ENCODE measurements at places on chromosomes 4 and X. TPM values are rescaled to one million over a fixed set of nuclear protein-coding genes. Genes with fewer than 3 reads are reported as not detected.
A peak's percentile ranks its signal among the peaks of the same experiment; 100 is the strongest.

DNA sequence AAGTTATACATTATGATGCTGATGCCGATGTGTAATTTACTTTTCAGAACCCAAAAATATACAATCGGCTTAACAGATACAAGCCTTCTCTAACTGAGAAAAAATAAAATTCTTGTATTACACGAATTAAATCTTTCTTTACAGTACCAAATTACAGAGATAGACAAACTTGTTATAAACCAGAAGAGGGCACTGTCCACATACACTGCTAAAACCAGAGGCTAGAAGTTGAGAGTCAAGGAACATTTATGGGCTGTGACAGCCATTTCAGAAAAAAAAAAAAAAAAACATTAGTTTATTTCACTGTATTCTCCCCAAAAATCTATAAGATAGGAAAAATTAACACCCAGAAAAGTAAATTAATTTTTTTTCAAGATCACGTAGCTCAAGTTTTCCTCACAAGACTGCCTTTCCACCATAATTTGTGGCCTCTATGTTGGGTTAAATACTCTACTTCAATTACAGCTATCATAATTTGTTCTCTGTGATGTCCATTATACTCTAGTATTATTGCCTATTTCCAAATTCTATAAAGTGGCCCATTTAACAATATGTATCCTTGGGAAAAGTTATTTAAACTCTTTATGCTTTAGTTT lies 12.0 kb downstream of the EREG start:
- H3K36me3 ChIP-seq = no peaks in the 10 kb centered on the region
- no peak overlapping the region for H3K27ac ChIP-seq
- DNase-seq = peak; percentile 33
- H3K27me3 ChIP-seq = no peaks in the 10 kb centered on the region
- no peaks in the 10 kb centered on the region for H3K4me1 ChIP-seq

DNA sequence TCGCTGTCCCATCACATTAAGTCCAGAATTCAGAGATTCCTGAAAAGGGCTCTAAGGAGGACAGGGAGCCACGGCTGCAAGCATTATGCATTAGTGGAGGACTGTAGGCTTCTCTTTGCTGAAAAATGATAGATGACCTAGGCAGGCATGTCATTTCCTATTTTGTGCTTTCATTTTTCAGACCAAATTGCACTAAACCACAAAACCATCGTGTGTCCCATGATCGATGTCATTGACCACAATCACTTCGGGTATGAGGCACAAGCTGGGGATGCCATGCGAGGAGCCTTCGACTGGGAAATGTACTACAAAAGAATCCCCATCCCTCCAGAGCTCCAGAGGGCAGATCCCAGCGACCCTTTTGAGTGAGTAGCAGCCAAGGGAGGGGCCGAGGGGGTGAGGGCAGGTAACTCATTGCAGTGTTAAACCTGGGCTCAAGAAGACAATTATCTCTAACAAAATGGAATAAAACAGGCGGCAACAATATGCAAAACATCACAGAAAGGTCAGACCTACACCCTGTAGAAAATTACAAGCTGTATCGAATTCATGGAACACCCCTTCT lies 355.2 kb upstream of the GALNT7 start:
- H3K27ac ChIP-seq = no peak overlapping the region
- no peak overlapping the region for H3K4me3 ChIP-seq
- H3K27me3 ChIP-seq = no peaks in the 10 kb centered on the region

- H3K4me3 ChIP-seq = no peak overlapping the region
- H3K36me3 ChIP-seq = no peaks in the 10 kb centered on the region
- H3K27me3 ChIP-seq = no peaks in the 10 kb centered on the region
- H3K4me1 ChIP-seq = peaks cover 7% of the 10 kb centered on the region
- H3K27ac ChIP-seq = no peak overlapping the region
Observed at GRCh38 chr4:120991885-120992284, 69.4 kb upstream of the PRDM5 start.

DNA sequence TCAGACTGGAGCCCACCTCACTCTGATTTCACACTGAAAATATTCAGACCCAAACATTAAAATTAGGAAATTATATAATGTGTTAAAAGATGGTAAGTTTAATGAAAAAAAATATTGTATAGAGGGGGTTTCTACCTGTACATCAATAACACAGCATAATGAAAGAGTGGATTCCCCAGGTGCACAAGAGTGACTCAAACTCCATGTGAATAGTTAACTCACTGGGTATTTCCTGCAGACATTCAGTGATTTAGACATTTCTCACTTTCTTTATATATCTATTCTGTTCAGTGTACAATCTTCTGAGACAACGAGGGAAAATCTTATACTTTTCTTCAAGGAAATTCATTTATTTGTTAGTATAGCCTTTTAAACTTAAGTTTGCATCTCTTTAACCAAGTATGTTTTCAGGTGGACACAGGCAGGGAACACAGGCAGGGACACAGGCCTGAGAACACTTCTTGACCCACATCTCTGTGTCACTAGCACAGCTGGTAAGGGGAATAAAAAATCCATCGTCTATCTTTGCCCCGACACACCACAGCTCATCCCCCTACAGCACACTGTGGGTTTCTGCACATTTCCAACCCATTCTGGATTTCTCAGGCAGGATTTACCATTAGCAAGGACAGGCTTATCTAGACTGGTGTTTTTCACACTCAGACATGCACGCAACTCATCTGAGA lies 525.5 kb upstream of the BOD1L1 start:
- H3K27ac ChIP-seq = no peak overlapping the region
- H3K36me3 ChIP-seq = no peaks in the 10 kb centered on the region
- H3K27me3 ChIP-seq = no peaks in the 10 kb centered on the region
- H3K4me1 ChIP-seq = no peaks in the 10 kb centered on the region
- DNase-seq = no peak

DNA sequence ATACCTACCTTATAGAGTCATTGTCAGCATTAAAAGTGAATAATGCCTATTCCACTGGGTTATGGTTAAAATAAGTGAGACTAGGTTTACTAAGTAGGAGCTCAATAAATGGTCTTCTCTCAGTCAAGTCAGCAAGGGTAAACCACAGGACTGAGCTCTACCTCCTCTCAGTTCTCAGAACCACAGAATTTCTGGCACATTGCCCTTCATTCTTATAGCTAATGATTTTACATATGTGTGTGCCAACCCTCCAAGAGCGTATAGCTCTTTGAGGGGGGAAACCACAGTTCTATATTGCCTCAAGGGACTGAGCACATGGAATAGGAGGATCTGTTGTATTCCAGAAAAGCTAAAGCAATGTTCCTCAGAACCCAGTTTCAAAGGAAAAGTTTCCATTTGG lies 124.8 kb downstream of the ATG4A start:
- no peaks in the 10 kb centered on the region for H3K4me1 ChIP-seq
- no peaks in the 10 kb centered on the region for H3K27me3 ChIP-seq
- no peaks in the 10 kb centered on the region for H3K36me3 ChIP-seq

GRCh38 chrX:40931921-40932320 lies 153.3 kb upstream of the USP9X start:
- no peak for DNase-seq
- H3K4me1 ChIP-seq = peaks cover 9% of the 10 kb centered on the region
- no peak overlapping the region for H3K27ac ChIP-seq
- no peaks in the 10 kb centered on the region for H3K27me3 ChIP-seq

DNA sequence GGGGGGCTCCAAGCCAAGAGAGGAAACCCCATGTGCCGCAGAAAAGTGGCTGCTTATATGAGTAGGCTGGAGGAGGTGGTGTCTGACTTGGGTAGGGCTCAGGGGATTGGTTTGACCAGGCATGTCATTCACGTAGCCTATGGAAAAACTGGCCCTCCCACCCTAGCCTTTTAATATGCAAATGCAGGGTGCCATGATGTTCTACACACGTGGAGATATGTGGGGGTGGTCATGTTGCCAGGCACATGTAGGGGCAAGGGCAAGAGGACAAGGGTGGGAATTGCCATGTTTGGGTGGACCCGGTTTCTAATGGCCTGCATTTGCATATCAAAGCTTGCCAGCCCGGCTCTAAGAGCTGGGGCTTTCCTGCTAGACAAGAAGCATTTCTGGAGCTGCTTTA lies 86.9 kb upstream of the SHISA3 start:
- no peaks in the 10 kb centered on the region for H3K4me1 ChIP-seq
- H3K27me3 ChIP-seq = no peaks in the 10 kb centered on the region
- no peaks in the 10 kb centered on the region for H3K36me3 ChIP-seq
- DNase-seq = no peak

DNA sequence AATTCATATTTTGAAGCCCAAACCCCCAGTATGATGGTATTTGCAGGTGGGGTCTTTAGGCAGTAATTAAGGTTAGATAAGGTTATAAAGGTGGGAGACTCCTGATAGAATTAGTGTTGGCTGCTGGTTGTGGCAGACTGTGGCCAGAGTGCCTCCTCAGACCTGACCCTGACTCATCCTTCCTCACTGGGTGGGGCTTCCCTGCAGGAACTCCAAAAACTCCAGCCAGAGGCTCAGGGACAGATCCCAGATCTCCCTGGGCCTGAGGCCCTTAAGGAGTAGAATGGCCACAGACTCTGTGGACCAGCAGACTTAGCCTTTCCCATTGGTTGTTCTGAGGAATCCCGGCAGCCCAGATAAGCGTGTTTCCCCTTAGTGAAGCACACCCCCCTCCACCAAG lies 463.0 kb upstream of the CPEB2 start:
- no peak overlapping the region for H3K27ac ChIP-seq
- H3K27me3 ChIP-seq = no peaks in the 10 kb centered on the region
- DNase-seq = no peak
- no peaks in the 10 kb centered on the region for H3K36me3 ChIP-seq
- no peaks in the 10 kb centered on the region for H3K4me1 ChIP-seq
- no peak overlapping the region for H3K4me3 ChIP-seq

Gene ZC4H2
- total RNA-seq = 7.1 TPM

Gene AREG
- total RNA-seq = 0.38 TPM

Gene NAA11
- not detected for total RNA-seq

Gene RPL39
- 2,337 TPM for total RNA-seq

Gene TNMD
- total RNA-seq = not detected

Gene OPN1MW2
- not detected for total RNA-seq

All from CD8-positive, alpha-beta memory T cell (primary cell).